ENCODE measurements at places on chromosomes 2 and 18. TPM values are rescaled to one million over a fixed set of nuclear protein-coding genes. Genes with fewer than 3 reads are reported as not detected.

IL36G gene
- total RNA-seq, result not detected

SMPD4 gene
- 73.9 TPM for total RNA-seq

IL1A gene
- 0.05 TPM for total RNA-seq

GALNT13 gene
- 12.6 TPM for total RNA-seq

IL36A gene
- total RNA-seq, result not detected

CERKL gene
- 0.30 TPM for total RNA-seq

SFT2D3 gene
- total RNA-seq, result 4.4 TPM

NMS gene
- total RNA-seq, result not detected

RFTN2 gene
- not detected for total RNA-seq

PXDN gene
- 13.8 TPM for total RNA-seq

TUBB8B gene
- total RNA-seq, result not detected

RGPD4 gene
- total RNA-seq, result not detected

PLA2R1 gene
- total RNA-seq, result 2.8 TPM

POTEI gene
- not detected for total RNA-seq

FAM110C gene
- total RNA-seq, result 0.14 TPM

VAMP5 gene
- 0.15 TPM for total RNA-seq

SNORC gene
- 8.3 TPM for total RNA-seq

CDH20 gene
- not detected for total RNA-seq

LCT gene
- total RNA-seq, result 0.03 TPM

DTNA gene
- total RNA-seq, result 0.17 TPM

C2orf78 gene
- total RNA-seq, result not detected

KIAA2012 gene
- not detected for total RNA-seq

SMARCAL1 gene
- total RNA-seq, result 13.5 TPM

METTL5 gene
- 64.8 TPM for total RNA-seq

Data from A549 treated with DMSO at 1 μM for 4 hours (cell line).